Stimulated activated CD4-positive, alpha-beta T cell treated with anti-CD3 and anti-CD28 coated beads, Interleukin-1b, Interleukin-23, amount 100 ng/mL, for 1 hour (primary cell): ENCODE measurements at places on chromosomes 7 and 10.

DNA sequence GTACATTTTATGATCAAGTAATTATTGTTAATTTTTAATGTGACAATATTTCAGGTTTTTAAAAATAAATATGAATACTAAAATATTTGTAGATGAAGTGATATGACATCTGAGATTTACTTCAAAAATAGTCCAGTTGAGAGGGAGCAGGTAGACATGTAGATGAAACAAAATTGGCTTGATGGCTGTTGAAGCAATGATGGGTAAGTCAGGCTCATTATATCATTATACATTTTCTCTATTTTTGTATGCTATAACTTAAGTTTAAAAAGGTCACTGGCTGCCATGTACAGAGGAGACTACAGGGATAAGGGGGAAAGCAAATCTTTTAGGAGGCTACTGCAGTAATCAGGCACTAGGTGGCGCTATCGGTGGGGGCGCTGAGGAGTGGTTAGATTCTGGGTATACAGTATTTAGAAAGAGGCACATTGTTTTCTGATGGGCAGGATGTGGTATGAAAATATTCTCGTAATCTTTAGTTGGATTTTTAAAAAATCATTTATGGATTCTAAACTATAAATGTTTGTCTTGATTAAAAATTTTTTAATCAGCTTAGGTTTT lies 189.8 kb upstream of the IMMP2L start:
- peak; percentile 12 for DNase-seq

DNA sequence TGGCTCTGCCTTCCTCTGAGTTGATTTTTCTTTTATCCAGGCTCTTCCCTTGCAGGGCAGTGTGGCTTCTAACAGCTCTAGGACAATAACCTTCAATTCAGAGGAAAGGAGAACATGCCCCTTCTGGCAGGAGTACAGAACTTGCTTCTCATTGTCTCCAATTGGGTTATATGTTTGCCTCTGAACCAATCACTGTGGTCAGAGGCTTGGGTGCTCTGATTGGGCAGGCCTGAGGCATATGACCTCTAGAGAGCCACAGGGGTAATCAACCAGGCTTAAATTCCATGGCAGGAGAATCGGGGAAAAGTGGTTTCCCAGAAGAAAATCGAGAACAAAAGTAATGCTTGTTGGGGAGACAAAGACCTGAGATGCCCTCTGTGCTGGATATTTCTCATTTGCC lies 240.0 kb downstream of the REEP3 start:
- DNase-seq = no peak

- DNase-seq = no peak
Measured at GRCh38 chr10:28807760-28808613, 130.7 kb downstream of the BAMBI start.

DNA sequence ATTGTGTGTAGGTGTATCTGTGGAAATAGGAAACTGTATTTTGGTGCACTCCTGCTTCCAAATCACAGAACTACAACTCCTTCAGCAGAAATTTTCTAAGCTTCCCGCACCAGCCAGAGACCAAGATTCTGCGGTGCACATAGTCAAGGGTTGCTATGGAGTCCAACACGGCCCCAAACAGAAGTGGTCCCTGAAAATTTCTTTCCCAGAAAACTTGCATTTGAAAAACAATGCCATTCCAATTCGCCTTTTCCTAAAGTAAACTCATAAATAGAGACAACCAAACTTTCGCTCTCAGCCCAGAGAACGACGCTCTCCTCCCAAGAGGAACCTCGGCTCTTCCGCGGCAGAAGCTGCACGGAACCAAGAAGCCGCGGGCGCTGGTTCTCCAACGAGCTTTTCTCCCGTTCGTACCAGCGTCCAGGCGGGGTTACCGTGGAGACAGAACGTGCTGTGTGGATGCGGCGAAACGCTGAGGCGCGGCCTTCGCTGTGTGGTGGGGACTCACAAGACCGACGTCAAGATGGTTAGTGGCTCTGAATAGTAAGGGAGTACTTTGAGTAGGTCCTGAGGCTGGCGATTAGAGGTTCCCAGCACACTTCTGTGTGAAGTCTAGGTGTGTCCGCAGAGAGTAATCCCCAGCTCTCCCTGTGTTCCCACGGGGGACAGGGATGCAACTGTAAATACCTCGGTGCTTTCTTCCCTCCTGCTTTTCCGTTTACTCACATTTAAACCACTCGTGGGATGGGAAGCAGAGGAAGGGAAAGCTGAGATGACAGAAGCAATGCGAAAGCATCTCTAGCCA lies 24.0 kb upstream of the ZC3HAV1 start:
- peak; percentile 63 for DNase-seq

DNA sequence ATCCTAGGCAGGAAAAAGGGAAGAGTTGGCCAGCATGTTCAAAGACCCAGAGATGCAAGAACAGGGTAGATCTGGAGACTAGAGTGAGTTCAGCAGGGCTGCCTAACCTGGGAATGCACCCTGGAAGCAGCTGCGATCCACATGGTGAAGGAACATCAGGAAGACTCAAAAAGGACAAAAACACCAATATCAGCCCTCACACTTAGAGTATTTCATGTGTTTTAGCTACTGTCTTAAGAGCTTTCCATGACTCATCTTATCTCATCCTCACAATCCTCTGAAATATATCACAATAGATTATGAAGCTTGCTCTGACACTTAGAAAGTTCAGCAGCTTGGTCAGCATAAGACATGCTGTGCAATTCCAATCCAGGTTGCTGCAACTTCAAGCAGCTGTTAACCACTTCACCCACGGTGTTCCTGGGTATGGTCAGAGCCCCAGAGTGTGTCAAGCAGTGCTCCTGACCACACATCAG lies 380.9 kb downstream of the PARD3 start:
- no peak for DNase-seq

DNA sequence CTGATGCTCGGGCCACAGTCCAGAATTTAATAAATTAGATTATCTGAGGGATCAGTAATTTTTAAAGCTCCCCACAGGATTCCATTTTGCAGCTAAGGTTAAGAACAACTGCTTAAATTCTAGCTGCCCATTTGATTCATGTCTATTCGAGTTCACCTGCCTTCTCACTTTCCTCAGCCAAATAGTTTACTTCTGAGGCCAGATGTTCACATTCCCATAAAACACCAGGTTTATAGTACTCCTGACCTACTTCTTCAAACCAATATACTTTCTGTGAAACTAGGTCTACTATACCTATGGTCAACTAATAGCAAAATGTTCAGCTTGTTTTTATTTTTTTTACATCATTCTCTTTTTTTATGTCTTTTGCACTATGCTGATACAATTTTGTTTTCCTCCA lies 86.3 kb downstream of the GPR158 start:
- no peak for DNase-seq

- no peak for DNase-seq
Measured at GRCh38 chr10:84820596-84820995, 492.2 kb downstream of the CCSER2 start.
